ENCODE measurements at places on chromosomes 2 and 18. TPM values are rescaled to one million over a fixed set of nuclear protein-coding genes. Genes with fewer than 3 reads are reported as not detected.

DNA sequence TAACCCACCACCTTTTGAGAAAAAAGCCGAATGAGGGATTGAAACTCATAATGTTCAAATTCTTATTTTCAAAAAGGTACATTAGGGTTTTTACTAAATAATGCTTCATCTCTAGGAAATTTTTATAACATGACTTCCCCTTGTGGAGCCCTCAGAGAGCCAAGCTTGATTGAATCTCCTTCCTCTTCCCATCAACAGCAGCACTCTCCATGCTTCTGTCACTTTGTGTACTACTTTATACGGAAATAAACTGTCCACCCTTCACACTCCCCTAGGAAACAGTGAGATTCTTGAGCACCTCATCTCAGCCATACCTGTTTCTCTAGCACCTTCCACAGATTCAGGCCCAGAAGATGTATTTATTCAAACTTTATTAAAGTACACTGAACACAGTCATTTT is 51.8 kb downstream of the TFPI start:
- no peak overlapping the region for H3K27ac ChIP-seq
- no peak for DNase-seq
- H3K4me3 ChIP-seq = no peak overlapping the region

- H3K27ac ChIP-seq = no peak overlapping the region
- no peaks in the 10 kb centered on the region for H3K27me3 ChIP-seq
- no peaks in the 10 kb centered on the region for H3K36me3 ChIP-seq
These were observed 235.4 kb downstream of the TXNL1 start for GRCh38 chr18:56402872-56403516.

DNA sequence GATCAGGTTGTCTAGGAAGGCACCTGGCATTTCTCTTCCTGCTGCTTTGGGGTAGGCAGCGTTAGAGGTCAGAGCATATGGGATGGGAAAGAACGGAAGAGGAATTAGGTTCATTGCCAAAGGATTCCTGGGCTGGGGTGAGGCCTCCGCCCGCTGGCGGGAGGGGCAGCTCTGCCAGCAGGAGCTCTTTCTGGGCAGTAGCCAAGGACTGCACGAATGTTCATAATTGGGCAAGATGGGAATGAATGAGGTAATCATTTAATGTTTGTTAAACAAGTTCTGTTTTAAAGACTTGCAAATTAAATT is 253.9 kb downstream of the AGAP1 start:
- no peak for DNase-seq
- no peaks in the 10 kb centered on the region for H3K36me3 ChIP-seq
- no peaks in the 10 kb centered on the region for H3K27me3 ChIP-seq
- no peak overlapping the region for H3K4me3 ChIP-seq

The AMMECR1L gene
- 17.4 TPM for total RNA-seq

The DTNA gene
- not detected for total RNA-seq

DNA sequence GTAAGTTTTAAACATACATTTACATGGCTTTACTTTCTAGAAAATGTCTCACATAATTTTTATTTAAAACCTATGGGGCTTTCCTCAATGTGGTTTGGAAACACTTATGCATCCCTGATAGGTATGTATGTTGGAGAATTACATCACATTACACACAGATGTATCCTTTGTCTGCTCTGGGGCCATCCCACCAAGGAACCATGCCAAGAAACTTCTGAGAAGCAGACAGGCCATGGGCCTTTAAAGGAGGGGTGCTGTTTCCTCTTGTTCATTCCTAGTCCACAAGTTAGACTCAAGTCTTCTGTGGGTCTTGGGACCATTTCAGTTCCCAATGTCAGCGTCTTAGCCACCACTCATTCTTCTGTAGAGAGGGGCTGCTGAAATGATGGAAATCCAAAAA is 162.0 kb upstream of the SETBP1 start:
- no peaks in the 10 kb centered on the region for H3K36me3 ChIP-seq
- no peak for DNase-seq
- no peaks in the 10 kb centered on the region for H3K27me3 ChIP-seq
- H3K4me3 ChIP-seq = no peak overlapping the region

The TTLL4 gene
- total RNA-seq = 23.1 TPM

GRCh38 chr2:157470321-157470720 is 26.4 kb upstream of the CYTIP start:
- H3K36me3 ChIP-seq = no peaks in the 10 kb centered on the region
- no peak overlapping the region for H3K4me3 ChIP-seq
- H3K4me1 ChIP-seq = peaks cover 37% of the 10 kb centered on the region
- no peaks in the 10 kb centered on the region for H3K27me3 ChIP-seq
- H3K27ac ChIP-seq = no peak overlapping the region

DNA sequence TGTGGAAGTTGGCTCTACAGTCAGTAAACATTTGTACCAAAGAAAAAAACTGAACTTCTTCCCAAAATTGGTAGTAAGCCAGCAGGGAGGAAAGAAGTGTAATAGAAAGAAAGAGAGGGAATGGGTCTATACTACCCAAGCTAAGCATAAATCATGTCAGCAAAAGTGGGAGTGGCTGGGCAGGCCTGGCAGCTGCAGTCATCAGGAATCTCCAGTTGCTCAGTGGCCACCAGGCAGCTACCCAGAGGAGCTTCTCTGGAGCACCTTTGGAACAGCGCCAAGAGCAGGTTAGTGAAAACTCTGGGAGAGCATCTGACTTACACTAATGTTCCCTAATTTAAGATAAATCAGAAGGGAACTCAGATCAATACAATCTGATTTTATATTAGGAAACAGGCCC is 14.3 kb downstream of the FRZB start:
- no peak overlapping the region for H3K27ac ChIP-seq
- H3K27me3 ChIP-seq = no peaks in the 10 kb centered on the region

The KCNE4 gene
- not detected for total RNA-seq

The NEU4 gene
- total RNA-seq = not detected

The GPR39 gene
- total RNA-seq = not detected

The SMARCAL1 gene
- 26.1 TPM for total RNA-seq

The WDR43 gene
- total RNA-seq = 57.5 TPM

GRCh38 chr18:55289775-55290174 is 298.2 kb downstream of the TCF4 start:
- H3K4me1 ChIP-seq = no peaks in the 10 kb centered on the region
- no peaks in the 10 kb centered on the region for H3K36me3 ChIP-seq
- no peak overlapping the region for H3K4me3 ChIP-seq
- no peak overlapping the region for H3K27ac ChIP-seq
- no peaks in the 10 kb centered on the region for H3K27me3 ChIP-seq

DNA sequence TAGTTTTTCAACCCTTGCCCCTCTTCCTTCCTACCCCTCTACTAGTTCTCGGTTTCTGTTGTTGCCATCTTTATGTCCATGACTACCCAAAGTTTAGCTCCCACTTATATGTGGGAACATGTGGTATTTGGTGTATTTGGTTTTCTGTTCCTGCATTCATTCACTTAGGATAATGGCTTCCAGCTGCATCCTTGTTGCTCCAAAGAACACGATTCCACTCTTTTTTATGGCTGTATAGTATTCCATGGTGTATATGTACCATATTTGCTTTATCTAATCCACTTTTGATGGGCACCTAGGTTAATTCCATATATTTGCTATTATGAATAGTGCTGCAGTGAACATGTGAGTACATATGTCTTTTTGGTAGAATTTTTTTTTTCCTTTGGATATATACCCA is 20.6 kb upstream of the DSC1 start:
- no peak for DNase-seq
- no peaks in the 10 kb centered on the region for H3K4me1 ChIP-seq
- H3K27ac ChIP-seq = no peak overlapping the region
- no peak overlapping the region for H3K4me3 ChIP-seq
- no peaks in the 10 kb centered on the region for H3K36me3 ChIP-seq

DNA sequence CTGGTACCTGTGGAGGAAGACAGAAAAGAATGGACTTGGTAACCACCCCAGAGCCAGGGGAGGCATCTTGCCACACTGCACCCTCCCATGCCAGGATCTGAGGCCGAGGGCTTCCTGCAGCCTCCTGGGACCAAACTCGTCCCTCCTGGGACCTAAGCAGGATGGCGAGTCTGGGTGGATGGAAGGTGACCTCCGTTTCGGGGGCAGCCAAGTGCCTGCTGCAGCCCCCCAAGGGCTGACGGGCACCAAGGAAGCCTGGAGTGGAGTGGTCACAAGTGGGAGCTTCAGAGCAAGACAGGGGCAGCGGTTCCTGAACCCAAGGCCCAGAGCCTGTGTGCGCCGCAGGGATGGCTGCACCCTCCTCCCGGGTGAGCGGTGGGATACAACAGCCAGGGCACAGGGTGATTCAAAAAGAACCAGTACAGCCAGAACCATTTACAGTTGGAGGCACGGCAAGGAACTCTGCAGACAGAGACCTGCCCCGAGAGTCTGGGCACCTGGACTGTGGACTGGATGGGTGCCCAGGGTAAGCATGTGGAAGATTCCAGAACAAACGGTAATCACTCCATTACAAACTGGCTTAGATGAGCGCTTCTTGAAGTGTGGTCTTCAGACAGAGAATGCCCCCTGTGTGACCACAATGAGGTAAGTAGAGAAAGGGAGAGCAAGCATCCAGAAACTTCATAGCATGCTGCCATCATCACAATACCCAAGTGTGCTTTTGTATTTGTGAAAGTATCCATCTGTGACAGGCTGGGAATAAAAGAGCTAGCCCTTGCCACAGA is 12.1 kb downstream of the HS1BP3 start:
- H3K4me1 ChIP-seq = no peaks in the 10 kb centered on the region
- DNase-seq = no peak
- no peak overlapping the region for H3K4me3 ChIP-seq
- H3K27me3 ChIP-seq = no peaks in the 10 kb centered on the region
- no peak overlapping the region for H3K27ac ChIP-seq

GRCh38 chr2:163735685-163736432 is at the start of gene FIGN:
FIGN (minus strand) TSS chr2:163736008; CDS start chr2:163734927, 1,081 bp downstream.
- no peak within 1 kb of the TSS for H3K27ac ChIP-seq
- no peak for DNase-seq
- H3K27me3 ChIP-seq = no peaks in the 10 kb centered on the region
- no peak within 1 kb of the TSS for H3K4me3 ChIP-seq
- no peaks in the 10 kb centered on the region for H3K36me3 ChIP-seq
- no peaks in the 10 kb centered on the region for H3K4me1 ChIP-seq

The IL36A gene
- not detected for total RNA-seq

Data from CD4-positive, alpha-beta memory T cell (primary cell).